ENCODE measurements at places on chromosomes 13 and 19.

- DNase-seq: no peak
Measured at GRCh38 chr19:8065875-8066261, 13.3 kb downstream of the CCL25 start.

- no peak for DNase-seq
Measured at GRCh38 chr13:105436943-105437342, 1098.5 kb downstream of the EFNB2 start.

DNA sequence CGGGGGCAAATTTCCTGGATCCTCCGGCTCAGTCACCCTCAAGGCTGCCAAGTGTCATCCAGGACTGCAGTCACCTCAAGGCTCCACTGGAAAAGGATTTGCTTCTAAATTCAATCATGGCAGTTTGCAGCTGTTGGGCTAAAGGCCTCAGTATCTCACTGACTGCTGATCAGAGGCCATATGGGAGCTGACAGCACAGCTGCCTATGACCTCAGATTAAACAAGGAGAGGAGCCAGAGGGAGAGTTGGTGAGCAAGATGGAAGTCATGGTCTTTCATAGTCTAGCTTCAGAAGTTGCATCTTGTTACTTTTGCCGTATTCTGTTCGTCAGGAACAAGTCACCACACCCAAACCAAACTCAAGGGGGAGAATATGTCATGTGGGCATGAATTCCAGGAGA is 849.7 kb downstream of the UQCRFS1 start:
- DNase-seq: no peak

DNA sequence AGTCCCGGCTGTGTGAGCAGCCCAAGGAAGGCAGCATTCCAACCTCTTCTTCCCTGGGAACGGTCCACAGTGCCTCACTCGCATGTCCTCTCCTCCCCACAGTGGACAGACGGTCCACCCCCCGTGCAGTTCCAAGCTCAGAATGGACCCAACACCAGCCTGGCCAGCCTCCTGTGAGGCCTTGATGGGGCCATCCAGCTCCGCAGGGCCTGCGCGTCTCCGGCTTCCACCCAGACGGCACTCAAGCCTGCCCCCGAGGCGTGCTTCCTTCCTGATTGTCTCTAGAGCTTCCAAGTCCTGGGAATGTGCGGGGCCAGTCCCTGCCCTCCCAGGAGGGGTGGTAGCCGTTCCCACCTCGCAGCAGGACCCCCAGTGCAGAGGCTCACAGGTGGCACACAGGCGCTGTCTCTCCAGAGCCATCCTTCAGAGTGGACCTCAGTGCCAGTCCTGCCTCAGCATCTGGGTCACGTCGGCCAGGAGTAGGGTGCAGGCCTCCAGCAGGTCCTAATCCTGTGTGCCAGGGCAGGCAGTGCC is 35.0 kb downstream of the MAU2 start:
- no peak for DNase-seq

- no peak for DNase-seq
Measured at GRCh38 chr13:43792076-43792881, 5.5 kb upstream of the ENOX1 start.

DNA sequence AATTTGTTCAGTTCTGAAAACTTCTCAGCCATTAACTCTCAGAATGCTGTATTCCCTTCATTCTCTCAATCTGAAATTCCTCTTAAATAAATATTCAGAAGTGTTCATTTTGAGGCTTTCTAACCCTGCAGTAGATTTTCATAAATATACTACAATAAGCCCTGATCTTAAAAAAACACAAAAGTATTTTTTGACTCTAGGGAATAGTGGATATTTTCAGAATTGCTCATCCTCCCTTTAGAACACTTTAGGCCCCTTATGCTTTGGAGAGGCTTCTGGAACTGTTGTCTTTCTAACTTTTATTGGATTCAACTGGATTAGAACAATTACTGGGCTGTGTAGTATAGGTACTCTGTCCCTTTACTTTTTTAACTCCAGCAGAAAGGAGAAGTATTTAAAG is 1662.6 kb upstream of the MIR17HG start:
- no peak for DNase-seq

DNA sequence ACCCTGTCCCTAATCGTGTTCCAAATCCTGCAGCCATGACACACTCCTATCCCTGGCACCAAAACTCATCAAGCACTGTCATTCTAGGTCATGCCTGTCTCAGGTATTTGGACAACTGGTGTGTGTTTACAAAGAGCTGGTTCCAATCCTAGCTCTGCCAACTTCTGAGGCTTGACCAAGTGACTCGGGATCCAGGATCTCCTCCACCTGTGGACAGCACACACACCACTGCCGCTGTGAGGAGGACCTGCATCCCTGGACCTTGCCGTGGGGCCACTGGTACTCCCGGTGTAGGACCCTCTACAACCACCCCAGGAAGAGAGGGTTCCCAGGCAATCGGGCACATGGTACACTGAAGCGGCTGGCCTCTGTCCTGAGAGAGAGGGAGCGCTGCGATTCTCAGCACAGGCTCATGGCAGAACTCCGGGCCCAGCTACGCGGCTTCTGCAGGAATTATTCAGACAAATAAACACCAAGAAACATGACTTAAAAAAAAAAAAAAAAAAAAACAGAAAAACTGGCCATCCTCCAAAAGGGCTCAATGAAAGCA is 20.4 kb downstream of the MLLT1 start:
- no peak for DNase-seq

DNA sequence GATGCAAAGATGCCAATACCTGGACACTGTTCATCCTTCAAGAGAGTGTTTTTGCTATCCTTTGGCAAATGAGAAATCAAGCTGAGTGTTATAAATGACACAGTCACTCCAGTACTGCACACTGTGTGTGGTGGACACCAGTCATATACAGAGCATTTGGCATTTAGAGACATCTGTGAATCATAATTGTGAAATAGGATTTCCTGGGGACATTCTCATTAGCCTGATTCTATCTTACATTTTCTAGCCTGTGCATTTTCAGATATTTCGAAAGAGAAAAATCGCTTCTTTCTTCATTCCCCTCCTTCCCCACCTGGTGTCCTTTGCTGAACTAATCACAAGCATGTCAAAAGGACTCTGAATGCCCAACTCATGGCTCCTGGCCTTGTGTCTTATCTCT is 781.0 kb upstream of the ARGLU1 start:
- DNase-seq: no peak

GRCh38 chr19:45200568-45200967 is 22.0 kb downstream of the BLOC1S3 start:
- DNase-seq: peak; percentile 30

DNA sequence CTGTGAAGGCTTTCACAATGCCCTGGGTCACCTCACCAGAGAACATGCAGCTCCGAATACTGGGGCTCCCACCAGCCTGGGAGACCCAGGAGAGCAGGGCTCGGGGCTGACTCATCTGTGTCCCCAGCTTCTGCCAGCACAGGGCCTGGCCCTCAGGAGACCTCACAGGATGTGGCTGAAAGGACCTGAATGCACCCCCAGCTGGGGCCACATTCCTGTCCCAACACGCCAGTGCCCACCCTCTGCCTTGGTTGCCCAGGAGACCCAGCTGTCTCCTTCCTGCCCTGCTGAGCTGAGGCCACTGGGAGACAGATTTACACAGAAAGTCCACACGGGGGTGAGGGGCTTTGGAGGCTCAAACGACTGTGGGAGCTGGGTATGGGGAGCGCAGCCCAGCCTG is 11.9 kb downstream of the BCAT2 start:
- DNase-seq: no peak

DNA sequence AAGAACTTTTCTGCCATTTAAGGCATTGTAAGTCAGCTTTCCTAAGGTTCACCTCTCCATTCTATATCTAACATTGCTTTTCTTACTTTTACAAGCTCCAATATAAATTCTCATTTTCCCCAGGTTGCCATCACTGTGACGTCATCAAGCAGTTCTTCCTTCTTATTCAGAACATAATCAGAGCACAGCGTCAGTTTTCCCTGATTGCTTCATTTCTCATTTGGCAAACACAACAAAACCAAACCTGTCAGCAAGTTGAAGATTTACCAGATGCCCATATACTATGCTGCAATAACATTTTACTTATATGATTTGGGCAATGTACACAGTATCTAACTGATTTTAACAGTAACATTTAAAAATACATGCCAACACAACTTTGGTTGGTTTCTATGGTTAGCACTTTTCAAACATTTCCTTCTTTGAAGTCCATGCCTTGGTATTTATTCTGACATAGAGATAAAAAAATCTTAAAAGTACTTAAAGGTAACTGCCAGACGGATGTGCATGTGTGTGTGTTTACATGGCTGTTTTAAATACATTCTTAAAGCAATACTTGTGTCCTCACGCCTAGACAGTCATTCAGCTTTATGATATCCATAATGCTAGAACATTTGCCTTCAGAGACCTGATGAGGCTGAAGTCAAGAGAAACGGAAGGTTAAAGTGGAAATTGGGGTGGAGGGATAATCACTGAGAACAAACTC is 264.0 kb downstream of the KLF12 start:
- no peak for DNase-seq

- no peak for DNase-seq
Measured at GRCh38 chr13:43362556-43362955, 339.2 kb downstream of the DNAJC15 start.

GRCh38 chr19:49338691-49339300 is 3.6 kb downstream of the CD37 start:
- no peak for DNase-seq

GRCh38 chr19:55355213-55355821 is 798 bp upstream of the COX6B2 start:
- DNase-seq: no peak

Measured in midbrain (tissue), 1 donor.